ENCODE measurements at places on chromosomes 6 and 20. TPM values are rescaled to one million over a fixed set of nuclear protein-coding genes. Genes with fewer than 3 reads are reported as not detected.

- DNase-seq, result no peak
These were observed 158.0 kb upstream of the PMEPA1 start for GRCh38 chr20:57867807-57868206.

Gene HMGCLL1
- 0.67 TPM for total RNA-seq

Gene ADGB
- total RNA-seq, result 0.64 TPM

- no peak for DNase-seq
These were observed 21.0 kb downstream of the PTK7 start for GRCh38 chr6:43097098-43097489.

Gene TCF21
- 23.2 TPM for total RNA-seq

DNA sequence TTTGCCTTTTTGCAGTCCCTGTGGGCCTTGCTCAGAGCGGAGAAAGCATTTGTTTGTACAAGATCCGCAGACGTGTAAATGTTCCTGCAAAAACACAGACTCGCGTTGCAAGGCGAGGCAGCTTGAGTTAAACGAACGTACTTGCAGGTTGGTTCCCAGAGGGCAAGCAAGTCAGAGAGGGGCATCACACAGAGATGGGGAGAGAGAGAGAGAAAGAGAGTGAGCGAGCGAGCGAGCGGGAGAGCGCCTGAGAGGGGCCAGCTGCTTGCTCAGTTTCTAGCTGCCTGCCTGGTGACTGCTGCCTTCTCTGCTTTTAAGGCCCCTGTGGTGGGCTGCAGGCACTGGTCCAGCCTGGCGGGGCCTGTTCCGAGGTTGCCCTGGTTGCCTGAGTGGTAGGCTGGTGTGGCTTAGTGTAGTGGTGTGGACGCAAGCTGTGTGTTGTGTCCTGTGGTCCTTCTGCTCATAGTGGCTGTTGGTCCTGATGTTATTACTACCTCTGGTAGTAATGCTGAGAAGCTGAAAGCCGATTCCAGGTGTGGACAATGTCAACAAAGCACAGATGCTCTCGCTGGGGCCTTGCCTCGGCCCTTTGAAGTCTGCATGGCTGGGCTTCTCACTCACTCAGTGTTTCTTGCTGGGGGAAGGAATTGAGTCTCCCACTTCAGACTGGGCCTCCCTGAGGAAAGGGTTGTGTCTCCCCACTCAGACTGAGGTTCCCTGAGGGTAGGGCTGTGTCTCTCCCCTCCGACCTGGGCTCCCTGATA, 12.1 kb downstream of the VEGFA start:
- no peak for DNase-seq

DNA sequence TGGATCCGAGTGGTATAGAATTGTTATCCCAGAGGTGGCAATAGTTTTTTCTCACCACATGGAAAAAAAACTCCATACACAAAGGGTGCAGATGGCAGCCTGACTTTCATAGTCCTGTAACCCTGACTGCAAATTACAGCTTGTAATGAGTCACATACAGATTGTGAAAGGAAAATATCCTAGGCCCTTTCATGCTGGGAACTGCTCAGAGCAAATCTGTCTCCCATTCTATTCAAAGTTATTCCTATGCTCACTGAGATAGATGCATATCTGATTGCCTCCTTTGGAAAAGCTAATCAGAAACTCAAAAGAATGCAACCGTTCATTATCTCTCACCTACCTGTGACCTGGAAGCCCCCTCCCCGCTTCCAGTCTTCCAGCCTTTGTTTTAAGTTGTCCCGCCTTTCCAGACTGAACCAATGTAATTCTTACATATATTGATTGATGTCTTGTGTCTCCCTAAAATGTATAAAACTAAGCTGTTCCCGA, 108.7 kb upstream of the MAP3K4 start:
- DNase-seq, result no peak

- DNase-seq, result no peak
These were observed 402.3 kb downstream of the CDC5L start for GRCh38 chr6:44789806-44790205.

GRCh38 chr20:50744143-50744792, 12.9 kb downstream of the PARD6B start:
- peak; percentile 79 for DNase-seq

Gene SRMS
- total RNA-seq, result not detected

DNA sequence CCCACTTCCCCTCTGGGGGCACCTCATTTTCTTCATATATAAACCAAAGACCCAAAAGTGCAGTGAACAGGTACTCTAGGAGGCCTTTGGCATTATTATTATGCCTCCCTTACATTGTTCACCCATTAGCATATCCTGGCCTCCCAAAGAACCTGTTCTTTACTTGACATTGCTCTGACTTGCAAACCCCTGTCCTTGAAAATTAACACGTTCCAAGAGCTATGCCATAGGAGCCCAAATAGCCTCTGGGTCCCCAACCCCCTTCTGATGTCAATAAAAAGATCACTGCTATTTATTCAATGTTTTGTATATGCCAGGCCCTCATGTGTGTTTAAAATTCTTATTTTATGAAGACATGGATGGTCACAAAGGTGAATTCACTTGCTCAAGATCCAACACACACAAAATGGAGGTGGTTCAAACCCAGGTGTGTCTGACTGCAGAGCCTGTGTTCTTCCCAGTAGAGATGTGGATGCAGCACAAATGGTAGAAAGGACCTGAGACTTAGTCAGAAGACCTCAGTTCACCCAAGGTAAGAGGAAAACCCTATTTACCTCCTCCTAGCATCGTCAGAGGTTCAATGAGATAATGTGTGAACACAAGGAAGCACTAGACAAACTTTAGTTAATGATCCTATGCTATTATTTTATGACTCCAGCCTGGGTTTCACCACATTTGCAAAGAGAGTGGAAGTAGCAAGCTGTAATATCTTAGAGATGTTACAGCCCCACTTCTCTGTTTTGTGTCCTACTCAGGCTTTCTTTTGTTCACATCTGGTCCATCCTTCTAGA, 36.6 kb downstream of the BCL2L1 start:
- DNase-seq, result no peak

GRCh38 chr20:34180460-34181120, 60.6 kb upstream of the ASIP start:
- no peak for DNase-seq

Gene PLAGL2
- 15.9 TPM for total RNA-seq

GRCh38 chr6:155387481-155387880, 68.2 kb downstream of the NOX3 start:
- no peak for DNase-seq

DNA sequence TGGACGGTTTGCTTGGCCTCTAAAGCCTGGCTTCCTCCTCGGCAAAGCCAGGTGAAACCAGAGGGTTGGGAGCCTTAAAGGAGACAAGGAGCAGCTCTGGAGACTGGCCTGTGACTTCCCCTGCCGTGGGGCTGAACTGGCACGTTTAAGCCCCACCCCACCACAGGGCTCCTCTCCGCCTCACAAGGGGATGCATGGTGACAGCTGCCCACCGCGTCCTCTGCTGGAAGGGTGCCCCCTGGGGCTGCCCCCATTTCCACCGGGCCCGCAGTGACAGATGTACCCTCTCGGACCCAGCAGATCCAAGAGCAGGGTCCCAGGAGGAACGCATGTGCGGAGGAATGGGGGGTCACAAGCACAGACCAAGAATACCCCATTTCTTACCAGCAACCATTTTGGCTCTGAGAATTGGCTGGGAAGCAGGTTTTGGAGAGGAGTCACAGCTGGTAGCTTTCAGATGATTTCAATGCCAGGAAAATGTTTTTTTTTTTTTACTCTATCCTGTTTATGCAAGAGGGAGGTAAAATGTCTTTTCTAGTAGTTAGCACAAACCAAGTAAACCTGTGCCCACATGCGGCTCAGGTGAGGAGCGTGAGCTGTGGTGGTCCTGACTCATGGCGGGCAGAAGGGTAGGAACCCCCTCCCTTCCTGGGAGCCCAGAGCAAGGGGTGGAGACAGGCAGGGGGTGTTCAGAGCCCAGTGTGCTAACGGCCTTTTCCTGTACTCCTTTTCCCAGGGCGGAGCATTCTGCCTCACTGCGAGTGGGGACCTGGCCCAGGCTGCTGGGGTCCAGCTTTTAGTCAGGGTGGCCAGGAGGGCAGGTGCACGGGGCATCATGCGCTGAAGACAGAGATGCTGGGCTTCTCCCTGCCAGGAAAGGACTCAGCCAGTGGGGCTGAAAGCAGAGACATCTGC, 33.0 kb downstream of the FRMD1 start:
- DNase-seq, result no peak

GRCh38 chr6:56888687-56889086, 66.2 kb upstream of the BEND6 start:
- DNase-seq, result no peak

Gene LGSN
- not detected for total RNA-seq

Gene LIN28B
- 0.15 TPM for total RNA-seq

GRCh38 chr20:17565169-17565845, 4.6 kb upstream of the DSTN start:
- DNase-seq, result no peak

GRCh38 chr20:63114006-63114692, 101.8 kb downstream of the YTHDF1 start:
- no peak for DNase-seq

GRCh38 chr20:48919882-48920526, 1.5 kb upstream of the ARFGEF2 start:
- DNase-seq, result no peak

GRCh38 chr6:79469376-79470246, 67.6 kb downstream of the LCA5 start:
- DNase-seq, result no peak

DNA sequence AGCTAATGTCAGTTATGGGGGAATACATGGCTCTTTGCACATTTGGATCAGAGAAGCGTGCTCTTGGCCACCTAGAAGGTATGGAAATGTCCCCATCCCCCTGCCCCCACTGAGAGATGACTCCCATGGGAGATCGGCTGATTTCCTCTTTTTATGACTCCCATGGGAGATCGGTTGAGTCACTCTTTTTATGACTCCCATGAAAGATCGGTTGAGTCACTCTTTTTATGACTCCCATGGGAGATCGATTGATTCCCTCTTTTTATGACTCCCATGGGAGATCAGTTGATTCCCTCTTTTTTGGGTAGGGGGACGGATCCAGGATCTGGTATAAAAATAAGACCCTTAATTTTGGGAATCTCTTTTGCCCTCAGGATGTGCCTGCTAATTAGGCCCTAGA, 10.3 kb upstream of the TAAR9 start:
- DNase-seq, result no peak

DNA sequence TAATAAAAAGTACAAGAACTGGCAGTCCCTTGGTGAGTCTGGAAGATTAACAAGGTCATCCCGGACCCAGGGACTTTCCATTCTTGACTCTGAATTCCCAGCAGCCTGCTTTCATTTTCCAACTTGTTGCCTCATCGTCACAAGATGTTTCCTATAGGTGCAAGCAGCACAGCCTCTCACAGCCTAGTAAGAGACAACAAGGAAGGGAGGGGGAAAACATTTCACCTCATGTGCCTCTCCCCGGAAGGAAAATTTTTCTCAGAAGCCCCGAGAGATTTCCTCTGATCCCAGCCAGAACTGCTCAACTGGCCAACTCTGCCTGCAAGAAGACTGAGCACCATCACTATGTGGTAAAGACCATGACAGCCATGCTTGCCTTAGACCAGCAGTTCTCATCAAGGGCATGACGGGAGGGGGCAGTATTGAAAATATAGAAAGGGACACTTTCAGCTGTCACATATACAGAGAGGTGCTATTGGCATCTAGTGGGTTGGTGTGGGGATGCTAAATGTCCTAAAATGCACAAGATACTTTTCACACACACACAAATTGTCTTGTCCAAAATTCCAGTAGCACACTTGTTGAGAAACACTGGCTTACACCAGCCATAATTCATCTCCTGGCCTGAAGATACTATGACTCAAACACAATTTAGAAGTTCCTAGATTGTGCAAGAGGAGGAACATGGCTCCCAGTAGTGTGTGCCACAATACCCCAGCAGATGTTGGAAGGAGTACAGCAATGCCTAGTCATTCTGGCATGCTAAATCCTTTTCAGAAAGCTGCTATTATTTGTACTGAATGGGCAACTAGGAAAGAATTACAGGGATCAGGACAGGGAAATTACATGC, 10.8 kb upstream of the WTAP start:
- no peak for DNase-seq

- DNase-seq, result no peak
These were observed 315.1 kb downstream of the THBS2 start for GRCh38 chr6:168938546-168938945.

DNA sequence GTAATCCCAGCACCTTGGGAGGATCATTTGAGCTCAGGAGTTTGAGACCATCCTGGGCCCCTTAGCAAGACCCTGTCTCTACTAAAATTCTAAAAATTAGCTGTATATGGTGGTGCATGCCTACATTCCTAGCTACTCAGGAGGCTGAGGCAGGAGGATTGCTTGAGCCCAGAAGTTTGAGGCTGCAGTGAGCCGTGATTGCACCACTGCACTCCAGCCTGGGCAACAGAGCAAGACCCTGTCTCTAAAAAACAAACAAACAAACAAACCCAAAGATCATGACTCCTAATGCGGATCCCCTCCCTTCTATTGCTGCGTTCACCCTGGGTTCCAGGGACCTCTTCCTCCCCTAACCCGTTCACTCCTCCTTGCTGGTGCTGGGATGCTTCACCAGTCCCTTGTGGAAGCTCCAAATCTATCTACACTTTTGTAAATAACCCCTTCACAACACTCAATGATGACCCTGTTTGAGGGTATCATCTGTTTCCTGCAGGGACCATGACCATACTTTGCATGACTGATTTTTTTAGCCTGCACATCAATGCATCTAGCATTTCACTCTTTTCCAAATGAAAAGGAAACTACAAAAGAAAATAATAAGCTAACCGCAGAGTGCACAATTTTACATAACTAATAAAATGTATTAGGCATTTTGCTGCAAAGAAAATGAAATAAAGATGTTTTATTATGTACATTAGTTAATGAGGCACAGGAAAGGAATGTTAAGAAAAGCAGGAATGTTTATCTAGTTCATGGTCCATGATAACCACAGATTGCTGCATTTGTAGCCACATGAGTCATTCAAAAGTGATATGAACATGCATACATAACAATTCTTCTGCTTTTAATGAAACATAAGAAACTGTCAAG, 30.5 kb upstream of the IPCEF1 start:
- DNase-seq, result no peak

Gene BMP6
- total RNA-seq, result 8.3 TPM

DNA sequence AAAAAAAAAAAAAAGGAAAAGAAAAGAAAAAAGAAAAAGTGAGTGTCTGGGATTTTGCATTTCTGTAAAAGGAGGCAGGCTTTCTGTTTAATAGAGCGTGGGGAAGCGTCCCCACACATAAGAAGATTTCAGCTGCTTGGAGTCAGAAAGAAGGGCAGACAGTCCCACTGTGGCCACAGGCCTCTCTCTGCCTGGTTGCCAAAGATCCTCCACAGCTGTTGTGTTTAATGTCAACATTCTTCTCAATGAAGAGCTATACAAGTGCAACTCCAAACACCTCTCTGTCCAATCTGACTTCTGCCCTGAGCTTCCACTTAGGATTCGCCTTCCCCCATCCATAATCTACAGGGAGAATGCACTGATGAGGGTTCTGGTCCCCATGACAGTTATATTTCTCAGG, 64.3 kb upstream of the MLN start:
- no peak for DNase-seq

Gene DYNLT2
- 2.0 TPM for total RNA-seq

All from ovary (tissue), 10 donors.